GM23338 (cell line): ENCODE measurements at places on chromosomes 6 and 20.

- no peak for DNase-seq
These were observed 87.7 kb downstream of the RNF182 start for GRCh38 chr6:14012313-14013030.

DNA sequence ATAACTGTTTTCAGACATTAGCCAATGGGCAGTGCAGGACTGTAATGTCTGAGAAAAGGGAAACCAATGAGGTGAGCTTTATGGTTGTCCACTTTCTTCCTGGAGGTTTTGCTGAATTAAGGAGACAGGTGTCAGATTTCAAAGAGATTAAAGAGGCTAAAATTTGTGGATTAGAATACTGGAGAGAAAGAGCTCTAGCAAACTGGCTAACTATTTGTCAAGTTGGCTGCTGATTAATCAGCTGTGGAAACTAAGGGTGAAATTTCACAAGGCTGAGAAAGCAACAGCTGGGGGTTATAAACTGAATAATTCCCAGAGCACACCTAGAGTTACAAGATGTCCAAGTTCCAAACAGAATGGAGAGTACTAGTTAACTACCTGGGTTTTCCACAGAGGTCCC, 198.9 kb downstream of the TBC1D32 start:
- no peak for DNase-seq

DNA sequence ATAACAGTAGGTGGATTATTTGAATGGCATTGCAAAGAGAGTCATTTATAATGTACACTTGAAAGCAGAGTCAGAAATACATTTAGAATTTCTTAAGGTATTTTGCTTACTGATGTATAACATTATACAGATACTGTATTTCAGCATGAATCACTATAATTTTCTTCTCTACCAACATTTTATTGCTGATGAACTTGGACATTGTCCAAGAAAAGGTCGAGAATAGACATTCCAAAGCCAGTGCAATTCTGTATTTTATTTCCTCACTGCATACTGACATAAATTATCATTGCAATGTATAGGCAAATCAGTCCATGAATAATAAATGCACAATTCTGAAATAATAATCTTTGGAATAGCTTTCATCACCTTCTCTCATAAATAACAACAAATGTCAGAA, 1420.0 kb upstream of the EYS start:
- DNase-seq: no peak

DNA sequence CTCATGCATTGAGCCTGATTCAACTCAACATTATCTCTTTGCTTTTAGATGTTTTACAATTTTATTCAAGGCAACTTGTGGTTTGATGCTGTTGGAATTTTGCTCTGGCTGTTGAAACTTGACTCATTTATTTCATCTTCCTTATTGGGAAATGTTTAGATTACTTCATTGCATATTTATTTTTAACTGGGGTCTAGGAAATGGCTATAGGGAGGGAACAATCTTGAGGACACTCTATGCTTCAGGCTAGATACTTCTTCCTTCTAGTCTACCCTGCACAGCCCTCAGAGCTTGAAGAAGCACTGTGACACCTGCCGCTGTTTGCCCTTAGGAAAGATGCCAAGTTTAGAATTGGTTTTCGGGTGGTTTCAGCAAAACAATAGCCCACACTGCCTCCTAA, 183.4 kb downstream of the ADGRG6 start:
- DNase-seq: no peak

GRCh38 chr20:47861116-47861515, 75.8 kb upstream of the SULF2 start:
- no peak for DNase-seq
